ENCODE measurements at places on chromosomes 13 and 19.

DNA sequence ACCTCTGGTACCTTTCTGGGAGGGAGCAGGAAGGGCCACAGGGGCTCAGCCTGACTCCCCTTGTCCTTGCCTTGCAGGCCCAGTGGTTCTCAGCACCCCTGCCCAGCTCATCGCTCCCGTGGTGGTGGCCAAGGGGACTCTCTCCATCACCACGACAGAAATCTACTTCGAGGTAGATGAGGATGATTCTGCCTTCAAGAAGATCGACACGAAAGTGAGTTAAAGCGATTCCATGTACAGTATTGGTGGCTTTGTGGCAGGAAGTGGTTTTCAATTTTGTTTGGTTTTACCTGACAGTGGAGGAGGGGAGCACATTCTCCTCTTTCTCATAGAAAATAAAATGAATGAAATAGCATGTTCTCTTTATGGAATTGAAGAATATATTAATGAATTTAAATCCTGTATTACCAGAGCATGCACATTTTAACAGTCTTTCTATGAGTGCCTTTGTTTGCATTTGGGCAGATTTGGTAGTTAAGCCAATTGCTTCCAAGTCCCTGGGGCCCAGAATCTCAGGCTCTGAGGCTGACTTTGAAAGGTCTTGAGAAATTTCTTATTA is 4.1 kb downstream of the MAB21L1 start:
- peak; percentile 80 for DNase-seq

GRCh38 chr19:35204799-35205732 is 23.5 kb downstream of the FAM187B start:
- no peak for DNase-seq

GRCh38 chr19:50060107-50060506 is 34.3 kb downstream of the ZNF473 start:
- no peak for DNase-seq

GRCh38 chr19:40598918-40599307 is 2.3 kb upstream of the LTBP4 start:
- no peak for DNase-seq

DNA sequence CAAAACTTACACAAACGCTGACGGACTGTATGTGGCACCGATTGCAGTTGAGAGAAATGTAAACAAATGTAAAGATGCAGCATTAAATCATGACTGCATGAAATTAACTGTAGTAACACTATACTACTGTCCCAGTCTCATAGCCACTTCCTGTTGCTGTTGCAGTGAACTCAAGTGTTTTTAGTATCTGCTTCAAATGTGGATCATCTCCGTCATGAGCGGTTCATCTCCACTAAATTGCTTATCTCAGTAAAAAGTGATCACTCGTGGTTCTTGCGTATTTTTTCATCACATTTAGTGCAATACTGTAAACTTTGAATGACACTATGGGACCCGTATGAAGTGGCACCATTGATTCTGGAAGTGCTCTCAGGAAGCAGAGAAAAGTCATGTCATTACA is 60.3 kb upstream of the RNF113B start:
- DNase-seq: no peak

DNA sequence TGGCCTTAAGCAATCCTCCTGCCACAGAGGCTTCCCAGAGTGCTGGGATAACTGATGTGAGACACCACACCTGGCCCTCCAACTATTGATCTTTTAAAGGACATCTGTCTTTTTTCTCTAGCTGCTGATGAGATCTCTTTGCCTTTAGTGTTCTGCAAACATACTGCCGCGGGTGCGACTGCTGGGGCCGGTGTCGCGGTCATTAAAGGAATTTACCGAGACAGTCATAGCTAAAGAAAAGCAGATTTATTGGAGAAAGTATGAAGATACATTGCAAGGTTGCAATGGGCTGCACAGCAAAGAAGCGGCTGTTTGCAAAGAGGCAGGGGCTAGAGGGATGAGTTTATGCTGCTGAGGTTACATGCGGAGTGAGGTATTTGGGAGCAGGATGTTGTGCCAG is 31.2 kb upstream of the LRRC4B start:
- no peak for DNase-seq

DNA sequence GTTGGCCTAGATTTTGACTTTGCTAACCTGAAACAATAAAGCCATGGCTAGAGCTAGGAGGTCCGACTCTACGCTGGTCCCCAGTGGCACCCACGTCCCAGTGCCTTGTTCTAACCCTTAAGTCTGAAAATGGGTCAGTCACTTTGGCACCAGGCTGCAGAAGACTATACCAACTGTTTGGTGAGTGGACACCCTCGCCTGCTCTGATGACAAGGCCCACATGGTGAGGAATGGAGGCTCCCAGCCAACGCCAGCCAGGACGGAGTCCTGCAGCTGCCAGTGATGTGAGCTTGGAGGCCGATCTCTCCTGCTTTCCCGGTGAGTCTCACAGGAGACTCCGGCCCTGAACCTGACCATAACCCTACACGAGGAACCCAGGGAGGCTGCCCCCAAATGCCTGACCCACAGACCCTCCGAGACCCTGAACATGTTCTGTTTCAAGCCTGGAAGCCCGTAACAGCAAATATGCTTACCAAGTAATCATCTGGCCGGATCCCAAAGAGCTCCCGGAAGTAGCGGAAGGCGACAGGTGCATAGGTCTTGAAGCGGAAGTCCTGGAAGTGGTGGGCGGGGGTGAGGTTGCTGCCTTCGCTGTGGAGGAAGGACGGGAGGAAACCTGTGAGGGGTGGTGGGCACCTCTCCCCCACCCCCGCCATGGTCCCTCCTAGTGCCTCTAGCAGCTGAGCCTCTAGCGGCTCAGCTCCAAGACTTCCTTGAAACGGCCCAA is 34.1 kb upstream of the CACTIN start:
- DNase-seq: no peak

Data from NCI-H82 (cell line).